Activated naive CD4-positive, alpha-beta T cell (primary cell): ENCODE measurements at places on chromosomes 6 and 20.

DNA sequence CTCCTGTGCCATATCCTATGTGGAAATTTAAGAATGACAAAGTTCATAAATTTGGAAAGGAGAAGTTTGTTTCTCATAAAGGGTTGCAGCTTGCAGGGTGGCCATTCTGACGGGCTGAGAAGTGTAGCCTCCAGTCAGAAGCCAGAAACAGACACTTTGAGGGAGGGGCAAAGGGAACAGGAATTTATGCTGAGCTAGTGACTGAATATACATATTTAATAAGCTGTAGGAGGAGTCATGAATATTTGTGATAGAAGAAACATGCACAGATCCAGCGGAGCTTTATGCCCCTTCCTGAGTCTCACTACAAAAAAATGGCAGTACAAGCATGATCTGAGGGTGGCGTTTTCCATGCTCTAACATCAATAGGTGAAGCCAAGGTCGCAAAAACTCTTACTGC lies 798.3 kb downstream of the KIF16B start:
- no peak for DNase-seq

GRCh38 chr20:34011275-34011674 lies 17.6 kb downstream of the RALY start:
- DNase-seq: no peak

GRCh38 chr20:40477805-40478204 lies 211.2 kb downstream of the MAFB start:
- no peak for DNase-seq

DNA sequence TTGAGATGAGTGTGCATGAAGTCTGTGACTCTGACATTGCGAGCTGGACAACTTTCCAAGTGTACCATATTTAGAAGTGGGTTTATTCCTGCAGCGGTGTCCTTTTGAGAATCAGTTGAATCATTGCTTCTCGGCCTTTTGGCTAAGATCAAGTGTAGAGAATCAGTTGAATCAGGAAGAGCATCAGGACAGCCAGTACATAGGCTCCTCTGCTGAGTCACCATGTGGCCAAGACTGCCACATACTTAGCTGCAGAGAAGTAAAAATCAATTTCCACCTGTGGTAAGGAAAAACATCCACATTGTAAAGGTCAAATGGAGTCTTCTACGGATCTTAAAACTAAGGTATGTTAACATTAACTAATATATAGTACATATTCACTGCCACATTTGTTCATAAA lies 428.4 kb upstream of the MARCKS start:
- no peak for DNase-seq

DNA sequence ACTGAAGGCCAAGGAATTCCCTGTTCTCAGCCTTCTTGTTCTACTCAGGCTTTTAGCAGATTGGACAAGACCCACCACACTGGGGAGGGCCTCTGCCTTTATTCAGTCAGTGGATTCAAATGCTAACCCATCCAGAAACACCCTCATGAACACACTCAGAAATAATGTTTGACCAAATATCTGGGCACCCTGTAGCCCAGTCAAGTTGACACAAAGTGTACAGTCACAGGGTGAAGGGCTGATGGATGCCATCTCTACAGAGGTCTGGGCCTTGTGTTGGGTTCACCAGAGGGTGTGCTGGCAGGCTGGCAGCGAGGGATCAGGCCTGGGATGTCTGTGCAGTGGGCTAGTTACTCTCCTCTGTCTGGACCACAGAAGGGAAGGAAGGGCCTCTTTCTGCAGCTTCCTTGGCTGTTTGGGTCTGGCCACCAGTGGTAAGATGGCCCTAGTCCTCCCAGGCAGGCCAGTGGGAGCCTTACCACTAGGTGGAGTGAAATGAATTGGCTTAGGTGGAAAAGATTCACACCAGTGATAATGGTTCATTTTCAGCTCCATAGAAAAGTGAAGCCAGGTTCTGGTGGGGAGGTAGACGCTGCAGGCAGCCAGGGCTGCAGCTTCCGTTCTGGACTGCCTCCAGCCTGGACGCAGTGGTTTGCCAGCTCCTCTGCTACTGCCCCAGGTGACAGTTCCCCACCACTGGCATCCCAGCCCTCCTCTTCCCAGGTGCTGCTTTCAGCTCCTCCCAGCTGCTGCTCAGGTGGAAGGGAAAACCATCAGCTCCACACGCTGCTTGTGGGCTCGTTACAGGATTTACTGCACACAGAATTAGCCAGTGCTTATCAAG lies 9.2 kb downstream of the TUBB2A start:
- DNase-seq: no peak
